ENCODE measurements at places on chromosomes 7 and 10.

GRCh38 chr10:51005551-51005950, 68.7 kb upstream of the PRKG1 start:
- DNase-seq, result no peak

DNA sequence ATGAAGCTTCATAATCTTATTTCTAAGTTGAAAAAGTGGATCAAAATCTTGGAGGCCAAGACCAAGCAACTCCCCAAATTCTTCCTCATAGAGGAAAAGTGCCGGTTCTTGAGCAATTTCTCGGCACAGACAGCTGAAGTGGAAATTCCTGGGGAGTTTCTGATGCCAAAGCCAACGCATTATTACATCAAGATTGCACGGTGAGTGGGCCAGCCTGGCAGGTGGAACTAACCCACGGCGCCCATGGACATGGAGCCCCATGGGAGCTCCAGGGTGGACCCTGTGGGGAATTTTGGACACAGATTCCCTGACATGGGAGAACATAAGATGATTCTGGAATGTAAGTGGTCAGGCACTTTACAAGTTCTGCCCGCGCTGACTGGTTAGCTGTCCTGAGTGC, 125.9 kb downstream of the TRRAP start:
- no peak for DNase-seq

- no peak for DNase-seq
Measured at GRCh38 chr7:70680306-70680705, 451.6 kb upstream of the GALNT17 start.

DNA sequence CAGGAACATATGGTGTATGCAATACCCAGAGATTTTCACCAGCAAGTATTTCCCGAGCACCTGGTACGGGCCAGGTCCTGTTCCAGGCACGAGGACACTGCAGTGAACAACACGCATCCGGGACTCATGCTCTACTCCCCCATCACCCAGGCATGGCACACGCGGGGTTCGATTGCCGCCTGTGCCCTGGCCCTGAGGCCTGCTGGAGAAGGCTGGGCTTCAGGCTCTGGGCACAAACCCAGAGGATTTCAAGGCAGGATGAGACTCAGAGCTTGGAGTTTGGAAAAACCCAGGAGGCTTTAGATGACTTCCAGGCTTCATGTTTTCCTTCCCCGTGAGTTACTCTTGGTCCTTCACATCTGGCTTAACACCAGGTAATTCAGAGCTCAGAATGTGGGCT, 143.5 kb downstream of the NEURL1 start:
- no peak for DNase-seq

DNA sequence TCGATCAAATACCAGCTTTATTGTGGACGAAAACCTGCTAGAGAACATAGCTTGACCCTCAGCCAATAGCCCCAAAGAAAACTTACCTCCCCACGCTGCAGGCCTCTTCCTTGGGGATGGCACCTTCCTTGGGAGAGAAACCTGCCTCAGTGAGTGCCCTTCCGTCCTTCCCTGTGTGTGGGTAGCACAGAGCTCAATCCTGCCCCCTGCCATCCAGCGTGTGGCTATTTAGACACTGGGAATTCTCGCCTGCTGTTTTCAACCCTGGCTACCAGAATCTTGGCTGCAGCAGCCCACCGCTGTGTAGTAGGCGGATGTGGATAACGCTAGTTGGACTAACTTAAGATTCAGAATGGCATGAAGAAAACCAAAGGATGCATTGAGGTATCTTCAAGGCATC, 238.2 kb downstream of the TEX36 start:
- DNase-seq, result no peak

- no peak for DNase-seq
Measured at GRCh38 chr10:78184851-78185692, 151.4 kb downstream of the RPS24 start.

Data from activated CD4-positive, alpha-beta T cell treated with anti-CD3 and anti-CD28 coated beads, Interleukin-2, amount 50 U/mL, for 4 hours (primary cell).